Caco-2 (cell line): ENCODE measurements at places on chromosomes 13 and 19. TPM values are rescaled to one million over a fixed set of nuclear protein-coding genes. Genes with fewer than 3 reads are reported as not detected.

Gene ZNF471
- not detected in 2 replicates for total RNA-seq

Gene ZNF230
- 5.1 and 5.5 TPM in 2 replicates for total RNA-seq

Gene ZNF726
- not detected in 2 replicates for total RNA-seq

- no peak overlapping the region for H3K27ac ChIP-seq
- no peak for DNase-seq
These were observed 994 bp downstream of the CCDC194 start for GRCh38 chr19:17393002-17393401.

- H3K4me1 ChIP-seq = no peaks in the 10 kb centered on the region
- H3K4me3 ChIP-seq = no peak overlapping the region
- DNase-seq = no peak
- peaks cover 1% of the 10 kb centered on the region; the same call in 1 of the 2 replicates for H3K36me3 ChIP-seq
- no peaks in the 10 kb centered on the region for H3K27me3 ChIP-seq
- H3K27ac ChIP-seq = no peak overlapping the region
These were observed 25.1 kb downstream of the C19orf47 start for GRCh38 chr19:40322951-40323615.

DNA sequence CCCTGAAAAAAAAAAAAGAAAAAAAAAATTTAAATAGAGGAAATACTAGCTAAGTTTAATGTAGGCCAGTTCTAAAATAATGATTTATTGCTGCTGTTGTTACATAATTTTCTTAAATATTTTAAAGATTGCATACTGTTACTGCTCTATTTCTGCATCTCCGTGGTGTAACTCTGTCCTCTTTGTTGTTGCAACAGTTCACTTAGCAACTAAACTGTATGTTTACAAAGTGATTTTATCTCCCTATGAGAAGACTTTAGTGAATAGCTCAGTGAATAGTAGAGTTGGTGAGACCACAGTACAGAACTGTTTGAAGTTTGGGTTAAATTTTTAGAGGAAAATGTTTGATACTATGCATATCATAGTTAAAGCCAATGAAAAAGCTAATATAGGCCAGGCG is 19.4 kb downstream of the BRCA2 start:
- H3K4me3 ChIP-seq = no peak overlapping the region
- no peak overlapping the region for H3K27ac ChIP-seq
- no peak for DNase-seq
- no peaks in the 10 kb centered on the region for H3K4me1 ChIP-seq
- H3K27me3 ChIP-seq = no peaks in the 10 kb centered on the region

GRCh38 chr13:37173214-37173613 is 67.8 kb upstream of the CSNK1A1L start:
- no peaks in the 10 kb centered on the region for H3K4me1 ChIP-seq
- H3K27ac ChIP-seq = no peak overlapping the region
- no peaks in the 10 kb centered on the region for H3K36me3 ChIP-seq
- no peak for DNase-seq
- H3K4me3 ChIP-seq = no peak overlapping the region
